H9 (cell line): ENCODE measurements at places on chromosomes 16 and 17. TPM values are rescaled to one million over a fixed set of nuclear protein-coding genes. Genes with fewer than 3 reads are reported as not detected.

GRCh38 chr16:49775018-49775417 is 80.9 kb downstream of the ZNF423 start:
- DNase-seq = no peak

DNA sequence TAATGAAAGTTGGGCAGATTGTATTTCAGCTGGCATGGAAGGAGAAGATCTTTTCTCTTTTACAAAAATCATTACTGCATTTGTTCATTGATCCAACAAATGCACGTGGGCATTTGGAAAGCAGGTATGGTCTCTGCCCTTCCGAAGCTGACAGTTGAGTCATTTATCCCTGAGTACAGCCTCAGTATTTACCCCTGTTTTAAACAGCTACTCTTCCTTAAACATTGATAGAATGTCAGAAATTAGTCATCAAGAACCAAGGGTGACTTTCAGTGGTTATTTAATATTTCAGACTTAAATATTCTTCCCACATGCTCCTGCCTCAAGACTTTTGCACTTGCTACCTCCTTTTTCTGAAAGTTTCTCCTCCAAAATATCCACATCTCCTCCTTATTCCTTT is 226.7 kb upstream of the HSBP1 start:
- no peak for DNase-seq

- DNase-seq = peak; percentile 52
These were observed 80.3 kb upstream of the GOT2 start for GRCh38 chr16:58814348-58814801.

- DNase-seq = no peak
These were observed 11.1 kb downstream of the FANCA start for GRCh38 chr16:89805136-89805905.

GRCh38 chr17:28969706-28970393 is 18.5 kb upstream of the PHF12 start:
- DNase-seq = no peak

- no peak for DNase-seq
These were observed 89.1 kb downstream of the SSH2 start for GRCh38 chr17:29840884-29841283.

- no peak for DNase-seq
These were observed 91.1 kb downstream of the C17orf67 start for GRCh38 chr17:56742601-56743000.

Gene MPRIP
- 129 and 132 TPM in 2 replicates for total RNA-seq

Gene CMTM1
- total RNA-seq = 2.1 and 2.6 TPM in 2 replicates

Gene NAGS
- total RNA-seq = 3.7 and 4.1 TPM in 2 replicates

Gene SPIRE2
- total RNA-seq = 6.7 and 6.9 TPM in 2 replicates

Gene HLF
- 0.17 and 0.44 TPM in 2 replicates for total RNA-seq
